PC-9 (cell line): ENCODE measurements at places on chromosomes 5 and 9. TPM values are rescaled to one million over a fixed set of nuclear protein-coding genes. Genes with fewer than 3 reads are reported as not detected.

Gene LCN15
- not detected in 2 replicates for total RNA-seq

Gene STKLD1
- 3.1 and 4.8 TPM in 2 replicates for total RNA-seq

Gene ECM2
- 1.9 and 3.1 TPM in 2 replicates for total RNA-seq

Gene TAF1L
- total RNA-seq = 0.07 TPM in 1 of 2 replicates, not detected in the other

DNA sequence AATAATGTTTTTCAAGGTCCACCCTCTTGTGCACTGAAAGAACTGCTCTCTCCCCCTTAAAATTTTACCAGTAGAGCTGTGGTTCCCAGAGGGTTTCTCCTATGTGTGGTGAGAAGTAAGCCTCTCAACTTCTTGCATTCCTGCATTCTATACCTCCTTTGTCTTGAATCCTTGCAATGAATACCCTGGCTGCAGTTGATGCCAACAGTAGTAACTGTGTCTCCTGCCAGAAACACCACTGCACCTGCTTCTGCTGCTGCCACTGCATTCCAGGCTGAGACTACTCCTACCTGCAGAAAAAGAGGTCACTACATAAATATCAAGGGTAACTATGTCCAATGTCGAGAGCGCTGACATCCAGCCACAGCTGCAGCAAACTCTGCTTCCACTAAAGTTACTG lies 203.7 kb downstream of the TMEM167A start:
- DNase-seq = no peak

- DNase-seq = peak; percentile 75
Observed at GRCh38 chr9:91117959-91118703, 243.6 kb downstream of the AUH start.

GRCh38 chr5:124698770-124699169 lies 47.7 kb downstream of the ZNF608 start:
- no peak for DNase-seq

GRCh38 chr5:9067154-9067553 lies 478.7 kb downstream of the SEMA5A start:
- DNase-seq = no peak

- DNase-seq = no peak
Observed at GRCh38 chr9:129936222-129936621, 101.0 kb downstream of the USP20 start.

DNA sequence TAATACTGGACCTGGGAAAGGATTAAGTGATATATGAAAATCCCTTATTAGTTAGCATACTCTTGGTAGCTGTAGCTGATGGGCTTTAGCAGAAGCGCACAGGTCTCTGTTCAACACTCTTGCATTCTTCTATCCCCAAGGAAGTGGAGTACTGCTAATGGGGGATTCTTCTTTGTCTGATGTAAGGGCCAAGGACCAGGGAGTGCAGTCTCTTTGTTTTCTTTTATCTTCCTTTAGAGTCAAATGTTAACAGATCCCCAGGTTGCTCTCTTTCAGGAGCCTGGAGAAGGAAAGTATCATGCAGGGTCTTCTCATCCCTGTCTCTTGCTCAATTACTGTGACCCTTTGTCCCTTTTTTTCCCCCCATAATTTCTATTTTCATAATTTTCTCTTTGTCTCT lies 1146.9 kb upstream of the DMAC1 start:
- no peak for DNase-seq

DNA sequence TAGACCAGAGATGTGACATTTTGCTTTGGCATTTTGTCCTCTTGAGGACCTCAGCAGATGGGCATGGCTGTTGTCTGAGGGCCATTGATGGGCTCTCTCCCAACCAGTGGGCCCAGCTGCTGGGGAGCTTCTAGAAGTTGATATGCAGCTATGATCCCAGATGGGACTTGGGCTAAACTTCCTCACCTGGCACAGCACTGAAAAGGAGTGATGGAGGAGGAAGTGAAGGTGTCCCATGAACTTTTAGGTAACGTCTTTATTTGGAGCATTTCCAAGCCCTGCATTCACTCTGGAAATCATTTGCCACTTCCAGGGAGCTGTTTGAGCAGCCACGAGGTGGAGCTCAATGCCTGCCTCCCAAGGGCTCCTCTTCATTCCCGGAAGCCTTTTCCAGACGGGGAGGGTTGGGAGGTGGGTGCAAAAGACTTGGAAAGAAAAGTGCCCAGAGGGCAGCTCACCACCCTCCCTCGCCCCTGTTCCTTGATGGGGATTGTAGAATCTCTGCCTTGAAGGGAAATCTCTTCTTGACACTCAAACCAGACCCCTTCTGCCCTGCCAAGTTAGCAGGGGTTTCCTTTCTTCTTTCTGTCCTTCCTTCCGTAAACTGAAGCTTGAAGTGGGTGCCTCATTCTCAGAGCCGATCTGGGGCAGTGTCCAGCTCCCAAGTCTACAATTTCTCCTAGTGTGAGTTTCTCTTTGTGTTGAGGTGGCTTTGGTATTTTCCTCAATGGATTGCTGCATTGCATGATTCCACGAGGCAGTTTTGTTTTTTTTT lies 18.1 kb upstream of the NEUROG1 start:
- no peak for DNase-seq

DNA sequence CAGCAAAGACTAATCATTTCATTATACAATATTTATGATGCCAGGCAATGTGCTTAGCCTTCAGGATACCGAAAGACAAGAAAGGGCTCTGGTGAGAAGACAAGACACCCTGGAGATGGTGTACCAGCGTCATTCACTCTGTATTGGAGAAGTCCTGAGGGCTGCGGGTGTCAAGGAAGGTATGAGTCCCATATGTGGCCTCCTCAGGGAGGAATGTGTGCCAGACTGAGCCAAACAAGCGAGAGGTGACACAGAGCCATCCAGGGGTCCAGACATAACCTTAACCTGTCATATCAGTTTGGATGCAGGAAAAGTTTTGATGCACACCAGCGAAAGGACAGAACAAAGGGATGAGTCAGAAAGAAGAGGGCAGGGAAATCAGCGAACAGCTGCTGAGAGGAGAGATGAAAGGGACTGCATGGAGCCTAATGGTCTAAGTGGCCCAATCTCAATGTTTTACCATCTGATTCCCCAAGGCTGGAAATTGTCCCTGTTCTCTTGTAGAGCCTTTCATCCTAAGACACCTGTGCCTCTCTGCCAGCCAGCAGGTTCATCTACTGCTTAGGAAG lies 38.9 kb downstream of the ADRA1B start:
- DNase-seq = no peak

DNA sequence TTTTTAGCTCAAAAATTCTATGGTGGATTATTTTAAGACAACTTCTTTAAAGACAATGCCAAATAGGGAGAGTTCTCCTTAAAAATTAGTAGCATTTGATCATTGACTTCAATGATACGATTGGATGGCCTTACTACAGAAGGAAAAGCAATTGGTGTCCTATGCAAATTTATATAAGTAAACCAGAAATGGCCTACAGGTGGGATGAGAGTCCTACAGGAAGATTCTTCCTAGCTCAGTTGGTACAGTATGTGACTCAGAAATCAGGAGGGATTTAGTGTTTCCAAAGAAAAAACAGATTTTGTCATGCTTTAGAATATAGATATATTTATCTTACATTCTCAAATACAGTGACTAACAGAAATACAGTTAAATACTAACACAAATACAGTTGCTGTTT lies 6.5 kb downstream of the ANKRA2 start:
- no peak for DNase-seq

- DNase-seq = no peak
Observed at GRCh38 chr5:2900360-2900759, 148.9 kb upstream of the IRX2 start.
